ENCODE measurements at places on chromosomes 4 and X.

DNA sequence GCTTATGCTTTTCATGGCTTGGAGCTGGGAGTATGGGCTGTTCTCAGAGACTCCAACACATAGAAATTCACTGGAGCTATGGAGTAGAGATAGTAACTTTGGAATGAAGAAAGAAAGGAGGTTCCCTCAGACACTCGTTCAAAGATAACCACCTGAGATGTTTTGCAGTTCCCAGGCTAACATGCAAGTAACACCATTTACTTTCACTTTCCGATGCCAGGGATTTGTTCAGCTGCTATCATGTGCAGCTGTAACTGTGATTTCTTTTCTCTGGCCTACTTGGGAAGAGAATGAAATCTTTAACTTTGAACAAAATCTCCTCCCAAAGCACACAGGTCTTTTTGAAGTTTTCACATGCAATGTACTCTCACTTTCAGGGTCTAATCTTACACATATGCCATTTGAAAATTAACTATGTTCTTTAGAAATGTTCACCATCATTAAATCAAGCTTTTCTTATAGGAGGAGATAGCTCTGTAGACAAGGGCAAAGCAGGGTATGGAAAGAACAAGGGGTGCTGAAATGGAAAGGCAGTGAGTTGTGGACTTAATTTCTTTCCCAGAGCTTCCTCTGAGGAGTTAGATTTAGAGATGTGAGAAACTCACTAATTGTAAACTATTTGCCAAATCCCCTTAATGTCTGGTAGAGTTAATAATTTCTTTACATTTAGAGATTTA lies 514.3 kb downstream of the PDHA2 start:
- DNase-seq = no peak

DNA sequence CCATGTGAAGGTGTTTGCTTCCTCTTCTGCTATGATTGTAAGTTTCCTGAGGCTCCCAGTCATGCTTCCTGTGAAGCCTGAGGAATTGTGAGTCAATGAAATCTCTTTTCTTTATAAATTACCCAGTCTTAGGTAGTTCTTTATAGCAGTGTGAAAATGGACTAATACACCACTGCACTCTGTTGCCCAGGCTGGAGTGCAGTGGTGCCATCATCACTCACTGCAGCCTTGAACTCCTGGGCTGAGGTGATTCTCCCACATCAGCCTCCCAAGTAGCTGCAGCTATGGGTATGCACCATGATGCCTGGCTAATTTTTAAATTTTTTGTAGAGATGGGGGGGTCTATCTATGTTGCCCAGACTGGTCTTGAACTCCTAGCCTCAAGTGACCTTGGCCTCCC lies 15.8 kb upstream of the IGFBP7 start:
- DNase-seq = no peak

DNA sequence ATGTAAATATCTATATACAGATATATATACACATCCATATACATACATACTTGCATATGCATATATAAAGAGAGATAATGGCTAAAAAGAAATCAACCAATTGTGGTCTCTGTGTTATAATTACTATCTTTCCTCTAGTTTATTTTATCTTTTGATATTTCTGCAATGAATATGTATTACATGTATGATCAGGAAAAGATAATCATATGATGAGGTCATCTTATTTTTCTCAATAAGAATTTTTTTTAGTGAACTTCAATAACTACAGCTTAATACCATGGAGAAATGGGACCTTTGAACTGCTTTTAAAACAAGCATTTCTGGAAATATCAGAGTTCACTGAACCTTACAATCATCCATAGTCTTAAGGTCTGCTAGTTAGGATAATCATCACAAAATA lies 158.0 kb downstream of the HNRNPD start:
- DNase-seq = no peak

DNA sequence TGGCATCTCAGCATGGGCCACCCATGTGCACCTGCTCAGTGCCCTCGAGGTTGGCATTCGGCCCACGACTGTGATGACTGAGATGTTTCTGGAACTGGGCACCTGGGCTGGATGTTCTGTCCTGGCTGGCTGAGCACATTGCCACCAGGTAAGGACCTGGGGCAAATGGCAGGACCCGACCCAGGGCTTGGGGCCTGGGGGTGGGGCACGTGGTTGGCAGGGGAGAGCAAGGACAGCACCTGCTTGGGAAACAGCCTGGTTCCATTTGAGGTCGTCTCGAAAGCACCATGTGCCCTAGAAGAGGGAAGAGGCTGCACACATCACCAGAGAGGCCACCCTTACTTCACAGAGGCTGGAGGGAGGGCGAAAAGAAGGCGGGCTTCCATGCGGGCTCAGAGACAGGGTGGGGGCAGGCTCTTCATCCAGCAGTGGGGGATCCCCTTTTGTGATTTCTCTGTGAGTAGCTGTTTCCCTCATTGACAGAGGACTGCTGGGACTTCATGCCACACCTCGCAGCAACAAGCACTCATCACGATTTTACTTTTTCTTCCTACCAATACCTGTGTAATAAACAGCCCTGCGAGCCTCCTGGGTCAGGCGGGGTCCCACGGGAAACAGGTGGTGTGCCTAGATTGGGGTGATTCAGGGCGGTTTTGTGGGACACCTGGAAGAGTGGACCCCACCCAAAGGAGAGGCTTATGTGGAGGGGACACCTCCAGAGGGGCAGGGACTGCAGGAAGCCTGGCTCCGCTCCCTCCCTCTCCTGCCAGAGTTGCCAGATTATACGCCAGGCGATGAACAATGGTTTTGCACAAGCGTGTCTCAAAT lies 12.0 kb downstream of the TMEM187 start:
- DNase-seq = no peak

- no peak for DNase-seq
Measured at GRCh38 chr4:152594978-152595925, 59.4 kb upstream of the FBXW7 start.

DNA sequence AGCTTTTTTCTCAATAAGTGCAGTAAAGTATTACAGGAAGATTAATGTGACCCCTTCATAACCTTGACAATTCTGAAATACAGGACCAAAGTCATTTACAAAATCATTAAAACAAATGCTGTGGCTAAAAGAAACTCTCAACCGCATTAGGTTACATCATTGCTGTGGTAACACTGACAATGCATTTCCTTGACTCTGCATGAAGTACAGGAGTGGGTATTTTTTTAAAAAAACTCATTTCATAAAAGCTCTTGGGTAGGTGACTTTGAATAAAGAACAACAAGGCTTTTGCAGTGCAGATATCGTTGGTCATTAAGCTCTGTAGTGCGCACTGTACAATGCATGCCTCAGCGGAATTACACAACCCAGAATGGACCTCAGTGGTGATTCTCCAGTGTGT lies 23.4 kb upstream of the XK start:
- no peak for DNase-seq

- DNase-seq = no peak
Measured at GRCh38 chr4:76339364-76339763, 32.8 kb downstream of the STBD1 start.

DNA sequence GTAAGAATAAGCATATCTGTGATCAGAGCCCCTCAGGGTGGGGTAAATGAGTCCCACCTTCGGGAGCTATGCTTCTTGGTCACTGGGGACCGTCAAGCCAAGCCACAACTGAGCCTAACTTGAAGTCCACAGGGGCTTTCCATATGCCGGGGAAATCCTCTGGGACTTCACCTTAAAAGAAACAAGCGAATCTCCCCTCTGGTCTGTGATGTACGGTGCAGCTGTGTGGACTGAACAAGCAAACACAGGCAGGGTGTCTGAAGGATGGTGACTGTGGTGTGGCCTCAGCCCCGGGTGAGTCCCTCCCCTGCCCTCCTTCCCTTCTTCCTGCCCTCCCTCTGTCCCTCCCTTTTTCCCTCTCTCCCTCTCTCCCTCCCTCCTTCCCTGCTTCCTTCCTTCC lies 29.7 kb upstream of the PPP2R2C start:
- DNase-seq = no peak

- DNase-seq = no peak
Measured at GRCh38 chr4:42632653-42633382, 24.1 kb downstream of the ATP8A1 start.

DNA sequence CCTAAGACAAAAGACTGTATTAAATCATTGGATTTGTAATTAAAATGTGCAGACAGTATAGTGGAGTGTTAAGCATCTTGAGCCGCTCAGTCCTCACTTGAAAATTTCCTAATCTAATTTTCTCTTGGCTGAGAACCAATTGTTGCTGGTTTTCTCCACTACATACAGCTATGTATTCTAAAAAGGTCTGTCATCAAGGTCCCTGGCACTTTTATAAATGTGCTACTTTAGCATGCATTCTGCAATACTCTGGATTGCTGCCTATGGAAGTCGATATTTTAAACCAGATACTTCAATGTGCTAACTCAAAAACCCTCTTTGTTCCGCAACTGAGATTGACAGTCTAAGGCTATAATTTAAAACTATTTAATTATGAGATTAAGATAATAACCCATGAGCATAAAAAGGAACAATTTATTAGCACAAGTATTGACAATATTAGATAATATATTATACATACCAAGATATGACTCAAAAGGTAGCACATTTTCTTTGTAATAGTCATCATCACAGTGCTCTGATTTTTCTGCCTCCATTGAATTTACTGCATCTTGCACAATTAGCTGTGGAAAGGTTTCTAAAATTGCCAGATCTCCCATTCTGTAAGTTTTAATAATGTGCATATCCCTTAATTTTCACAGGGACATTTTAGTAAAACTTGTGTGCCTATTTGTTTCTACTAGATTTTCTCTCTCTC lies 815.1 kb downstream of the ADGRL3 start:
- DNase-seq = no peak

- no peak for DNase-seq
Measured at GRCh38 chrX:155893521-155893920, 12.4 kb downstream of the VAMP7 start.

- no peak for DNase-seq
Measured at GRCh38 chrX:67523932-67524331, 19.9 kb upstream of the AR start.

- DNase-seq = no peak
Measured at GRCh38 chrX:47751670-47752069, 85.0 kb upstream of the ZNF81 start.

GRCh38 chrX:48468693-48469691 lies 1.1 kb downstream of the SLC38A5 start:
- DNase-seq = no peak

Measured in Panc1 (cell line).